ENCODE measurements at places on chromosomes 6 and 20.

DNA sequence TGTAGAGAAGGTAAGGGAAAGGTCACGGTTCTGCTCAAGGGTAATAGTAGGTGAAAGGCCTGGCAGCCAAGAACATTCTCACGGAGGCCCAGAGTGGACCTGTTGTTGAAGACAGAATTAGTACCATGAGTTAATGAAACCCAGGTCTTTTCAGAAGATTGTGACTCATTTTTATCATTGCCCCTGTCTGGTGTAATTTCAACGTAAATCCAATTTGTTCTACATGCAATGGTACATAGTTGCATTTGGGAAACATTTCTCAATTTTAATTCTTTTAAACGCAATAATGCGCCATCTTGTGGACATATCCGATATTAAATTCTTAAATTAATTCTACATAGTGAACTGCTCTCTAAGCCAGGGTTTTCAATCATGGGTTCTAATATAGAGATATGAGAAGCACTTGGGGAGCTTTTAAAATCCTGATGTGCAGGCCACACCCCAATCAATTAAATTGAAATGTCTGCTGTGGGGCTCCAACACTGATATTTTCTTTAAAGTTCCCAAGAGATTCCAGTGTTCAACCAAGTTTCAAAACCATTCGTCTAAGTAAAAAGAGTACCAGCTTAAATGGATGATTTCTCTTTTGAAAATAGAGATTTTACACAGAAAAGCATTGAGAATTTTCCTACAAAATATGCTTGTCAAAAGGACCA, 257.4 kb downstream of the PLCB1 start:
- DNase-seq: peak; percentile 61

DNA sequence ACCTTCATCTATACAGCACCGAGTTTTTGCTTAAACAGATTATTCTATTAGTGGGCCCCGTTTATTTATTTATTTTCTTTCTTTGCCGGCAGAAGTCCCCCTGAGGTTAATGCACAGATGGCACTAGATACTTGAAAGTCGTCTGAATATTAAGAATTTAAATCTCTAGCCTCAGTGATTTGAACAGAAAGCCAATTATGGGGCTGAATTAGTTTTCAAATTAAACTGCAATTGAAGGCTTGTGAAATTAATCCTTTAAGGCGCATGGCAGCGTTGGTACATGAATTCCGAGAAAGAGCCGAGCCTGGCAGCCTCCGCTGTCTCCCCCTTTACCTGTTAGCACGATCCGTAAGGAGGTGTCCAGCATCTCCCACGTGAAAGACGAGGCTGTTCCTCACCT, 202.8 kb downstream of the TAF4 start:
- DNase-seq: no peak

- no peak for DNase-seq
Measured at GRCh38 chr20:8526610-8527009, 394.5 kb downstream of the PLCB1 start.

- no peak for DNase-seq
Measured at GRCh38 chr6:111552958-111553357, 52.7 kb downstream of the TRAF3IP2 start.

GRCh38 chr20:53907968-53908751, 162.2 kb downstream of the BCAS1 start:
- DNase-seq: no peak

DNA sequence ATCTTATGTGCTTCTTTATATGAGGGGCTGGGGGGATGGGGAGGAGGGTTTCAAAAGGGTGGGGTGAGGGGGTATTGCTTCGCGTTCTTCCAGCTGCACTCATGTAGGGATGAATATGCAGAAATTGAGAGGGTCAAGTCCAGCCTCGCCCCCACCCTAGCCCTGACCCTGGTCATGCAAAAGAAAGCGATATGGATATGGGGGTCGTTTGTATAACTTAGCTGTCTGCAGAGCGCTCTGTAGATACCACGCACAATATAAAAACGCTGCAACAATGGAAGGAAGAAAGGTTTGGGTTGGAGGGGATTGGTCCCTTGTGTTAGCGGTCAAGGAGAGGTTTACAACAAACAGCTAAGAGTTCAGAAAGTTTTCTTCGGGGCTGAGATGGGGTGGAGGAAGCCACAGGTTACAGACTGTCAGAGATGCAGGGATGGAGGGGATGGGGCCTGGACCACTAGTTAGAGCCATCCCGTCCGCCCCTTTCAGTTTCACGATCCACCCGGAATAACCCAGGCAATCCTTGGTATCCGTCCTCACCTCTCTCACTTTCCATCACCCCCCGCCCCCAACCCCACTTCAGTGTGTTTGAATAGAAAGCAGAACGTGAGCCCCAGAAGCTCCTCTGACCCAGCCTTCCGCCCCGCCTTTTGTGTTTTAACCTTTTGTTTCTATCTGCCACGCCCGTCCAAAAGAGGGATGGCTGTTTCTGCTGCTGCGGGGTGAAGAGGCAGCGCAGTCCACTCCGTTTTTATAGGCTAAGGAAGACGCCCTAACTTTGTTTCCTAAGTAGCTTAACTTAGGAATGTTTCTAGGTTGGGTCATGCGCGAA, 73.5 kb downstream of the SOX4 start:
- DNase-seq: no peak

- DNase-seq: no peak
Measured at GRCh38 chr6:136644597-136644952, 94.4 kb upstream of the MAP7 start.

GRCh38 chr6:53929821-53930120, 135.0 kb downstream of the LRRC1 start:
- no peak for DNase-seq

GRCh38 chr6:125421836-125422235, 120.1 kb upstream of the HDDC2 start:
- DNase-seq: no peak

DNA sequence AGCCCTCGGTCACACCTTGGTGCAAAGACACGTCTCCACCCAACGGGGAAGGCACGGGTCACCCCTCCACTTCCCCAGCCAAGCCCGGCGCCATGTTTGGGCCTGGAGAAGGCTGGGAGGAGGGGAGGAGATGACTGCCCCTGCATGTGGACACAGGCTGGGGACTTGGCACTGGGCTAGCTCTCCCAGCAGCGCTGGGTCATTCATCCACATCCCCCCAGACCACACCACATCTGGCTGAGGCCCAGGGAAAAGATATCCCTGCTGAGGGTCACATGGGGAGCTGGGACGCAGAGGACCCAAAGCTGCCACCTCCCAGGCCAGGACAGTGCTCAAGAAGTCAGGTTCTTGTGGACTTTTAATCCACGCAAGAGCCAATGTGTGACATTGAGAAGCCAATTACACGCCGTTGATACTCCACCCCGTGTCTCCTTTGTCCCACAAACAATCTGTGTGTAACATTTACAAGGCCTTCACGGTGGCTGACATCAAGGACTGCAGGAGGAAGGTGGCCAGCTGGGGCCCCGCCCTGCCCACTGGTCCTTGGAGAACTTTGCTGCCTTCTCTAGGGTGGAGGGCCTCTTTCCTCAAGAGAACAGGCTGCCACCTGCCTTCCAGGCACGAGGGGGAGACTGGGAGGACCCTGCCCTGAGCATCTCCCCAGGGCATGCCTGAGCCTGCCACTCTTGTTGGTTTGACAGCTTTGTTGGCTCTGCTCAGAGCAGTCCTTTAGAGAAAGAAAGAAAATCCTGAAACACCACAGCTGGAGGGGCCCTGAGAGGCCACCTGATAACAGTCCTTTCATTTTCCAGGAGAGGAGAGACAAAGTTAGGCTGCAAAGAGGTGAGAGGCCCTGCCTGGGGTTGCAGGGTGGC, 5.3 kb upstream of the IP6K3 start:
- peak; percentile 79 for DNase-seq

GRCh38 chr20:2421247-2421646, 40.5 kb downstream of the TGM6 start:
- DNase-seq: peak; percentile 16

DNA sequence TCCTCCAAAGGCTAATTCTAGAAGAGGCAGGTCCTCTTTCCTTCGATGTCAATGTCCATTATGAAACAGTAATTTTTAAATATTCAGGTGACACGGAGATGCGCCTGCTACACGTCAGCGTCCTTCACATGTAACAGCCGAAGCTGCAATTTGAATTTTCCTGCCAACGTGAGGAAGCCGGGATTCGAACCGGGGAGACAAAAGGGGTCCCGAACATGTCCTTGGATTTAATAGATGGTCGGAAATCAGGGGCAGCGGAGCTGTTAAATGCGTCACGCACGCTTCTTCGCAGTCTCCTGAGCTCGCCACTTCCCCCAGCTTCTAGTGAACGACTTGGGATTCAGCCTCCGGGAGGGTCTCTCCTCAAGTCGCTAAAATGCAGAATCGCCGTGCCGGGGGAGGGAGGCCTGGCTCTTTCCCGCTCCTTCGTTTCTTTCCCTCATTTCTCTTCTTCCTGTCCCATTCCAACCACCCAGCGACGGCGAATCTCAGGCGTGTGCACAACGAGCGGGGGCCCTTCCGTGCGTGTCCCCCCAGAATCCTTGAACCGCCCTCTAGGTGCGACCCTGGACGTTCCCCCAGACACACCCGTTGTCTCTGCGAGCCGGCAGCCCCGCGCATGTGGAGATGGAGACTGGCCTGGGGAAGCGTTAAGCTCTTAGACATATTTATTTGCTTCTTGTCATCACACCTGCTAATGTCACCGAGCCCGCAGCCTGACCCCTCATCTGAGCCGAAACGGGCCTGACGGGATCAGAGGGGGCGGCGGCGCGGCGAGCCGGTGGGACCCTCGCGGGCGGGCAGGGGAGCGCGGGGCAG, 1.3 kb upstream of the FOXC1 start:
- no peak for DNase-seq

DNA sequence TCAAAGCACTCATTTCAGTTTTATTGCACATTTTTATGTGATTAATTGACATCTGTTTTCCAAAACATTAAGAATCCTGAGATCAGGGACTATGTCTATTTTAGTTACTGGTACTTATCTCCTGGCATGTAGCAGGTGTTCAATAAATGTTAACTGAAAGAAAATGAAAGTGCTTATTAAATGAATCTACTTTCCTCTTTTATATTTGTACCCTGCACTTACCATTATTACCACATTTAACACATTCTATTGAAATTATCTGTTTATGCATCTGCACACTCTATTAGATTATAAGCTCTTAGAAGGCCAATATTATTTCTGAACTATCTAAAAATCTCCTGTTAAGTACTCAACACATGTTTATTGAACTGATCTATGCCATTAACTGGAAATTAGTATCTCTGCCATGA, 131.9 kb downstream of the EPM2A start:
- DNase-seq: no peak

DNA sequence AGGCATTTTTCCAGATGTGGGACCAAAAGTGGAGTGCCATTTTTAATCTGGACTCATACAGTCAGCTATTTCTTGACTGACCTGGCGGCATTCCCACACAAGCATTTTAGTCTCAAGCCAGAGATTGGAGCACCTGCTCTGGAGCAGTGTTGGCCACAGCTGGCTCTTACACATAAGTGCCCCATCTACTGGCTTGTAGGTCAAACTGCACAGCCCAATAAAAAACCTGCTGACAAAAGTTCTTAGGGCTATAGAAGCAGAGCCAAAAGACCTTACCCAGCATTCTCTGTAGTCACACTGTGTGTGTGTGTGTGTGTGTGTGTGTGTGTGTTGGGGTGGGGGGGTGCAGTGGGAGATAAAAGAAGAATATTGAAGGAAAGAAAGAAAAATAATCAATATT, 38.6 kb upstream of the SENP6 start:
- no peak for DNase-seq

- DNase-seq: no peak
Measured at GRCh38 chr20:19624221-19624965, 133.7 kb upstream of the RIN2 start.

- DNase-seq: no peak
Measured at GRCh38 chr20:59178983-59179595, 15.5 kb downstream of the ZNF831 start.

DNA sequence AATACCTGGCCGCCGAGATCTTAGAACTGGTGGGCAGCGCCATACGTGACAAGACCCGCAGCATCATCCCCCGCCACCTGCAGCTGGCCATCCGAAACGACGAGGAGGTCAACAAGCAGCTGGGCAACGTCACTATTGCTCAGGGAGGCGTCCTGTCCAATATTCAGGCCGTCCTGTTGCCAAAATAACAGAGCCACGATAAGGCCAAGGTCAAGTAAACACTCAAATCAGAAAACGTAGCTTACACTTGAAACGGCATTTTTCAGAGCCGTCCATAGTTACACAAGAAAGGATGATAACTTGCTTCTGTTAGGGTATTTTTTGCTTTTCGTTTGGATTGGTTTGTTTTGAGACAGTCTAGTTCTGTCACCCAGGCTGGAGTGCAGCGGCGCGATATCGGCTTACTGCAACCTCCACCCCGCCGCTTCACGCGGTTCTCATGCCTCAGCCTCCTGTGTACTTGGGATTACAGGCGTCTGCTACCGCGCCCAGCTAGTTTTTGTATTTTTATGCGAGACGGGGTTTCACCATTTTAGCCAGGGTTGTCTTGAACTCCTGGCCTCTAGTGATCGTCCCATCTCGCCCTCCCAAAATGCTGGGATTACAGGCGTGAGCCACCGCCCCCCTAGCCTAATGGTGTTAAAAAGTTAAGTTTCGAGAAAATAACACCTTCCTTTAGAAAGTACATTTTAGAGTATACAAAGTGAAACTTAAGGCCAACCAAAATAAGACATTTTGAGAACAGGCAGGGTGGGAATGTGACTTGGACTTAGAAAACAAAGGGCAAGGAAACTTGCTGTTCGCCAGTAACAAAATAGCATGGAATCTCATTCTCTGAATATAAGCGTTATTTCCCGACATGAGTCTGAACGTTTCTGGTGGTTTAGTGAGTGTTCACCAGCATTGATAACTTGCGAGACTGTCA, 42.8 kb upstream of the HFE start:
- DNase-seq: no peak

DNA sequence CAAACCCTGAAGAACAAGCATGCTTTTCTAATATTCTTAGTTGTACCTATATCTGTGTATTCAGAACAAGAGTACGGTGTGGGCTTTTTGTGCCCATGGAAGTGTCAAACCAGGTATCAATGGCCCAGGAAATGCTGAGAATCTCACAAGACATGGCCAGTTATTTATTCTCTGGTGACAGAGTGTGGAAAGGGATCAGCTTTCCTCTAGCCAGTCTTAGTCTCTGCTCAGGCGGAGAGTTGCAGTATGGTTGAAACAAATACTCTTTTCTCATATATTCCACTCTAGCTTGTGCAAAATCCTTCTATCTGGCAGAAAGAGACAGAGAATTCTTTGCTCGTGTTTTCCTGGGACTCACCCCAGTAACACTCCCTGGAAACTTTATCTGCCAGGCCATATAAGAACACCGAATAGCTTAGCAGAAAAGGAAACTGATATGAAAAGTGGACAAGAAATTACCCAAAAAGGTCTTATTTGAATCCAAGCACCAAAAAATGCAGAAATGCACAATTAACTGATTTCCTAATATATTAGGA, 173.3 kb upstream of the RSPO3 start:
- DNase-seq: no peak

DNA sequence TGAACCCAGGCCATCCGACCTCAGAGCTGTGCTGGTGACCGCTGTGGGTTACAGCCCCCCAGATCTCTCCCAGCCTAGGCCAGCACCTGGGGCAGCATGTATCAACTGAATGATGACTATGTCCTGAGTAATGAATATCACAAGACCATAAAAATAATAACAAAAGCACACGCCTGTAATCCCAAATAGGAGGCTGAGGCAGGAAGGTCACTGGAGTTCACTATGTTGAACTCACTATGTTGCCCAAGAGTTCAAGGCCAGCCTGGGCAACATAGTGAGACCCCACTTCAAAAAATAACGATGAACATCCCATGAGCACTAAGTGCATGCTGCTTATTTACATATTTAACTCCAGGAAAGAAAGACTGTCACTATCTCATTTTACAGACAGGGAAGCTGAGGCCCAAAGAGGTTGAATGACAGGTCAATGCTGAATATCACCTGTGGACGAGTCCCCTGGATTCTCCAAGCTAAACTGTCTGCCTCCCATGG, 92.3 kb downstream of the NFATC2 start:
- no peak for DNase-seq

- no peak for DNase-seq
Measured at GRCh38 chr6:39339868-39340550, 17.5 kb upstream of the KCNK16 start.

Measured in NCI-H1694 (cell line).